Right atrium auricular region (tissue), 2 donors: ENCODE measurements at places on chromosomes 1 and 21. TPM values are rescaled to one million over a fixed set of nuclear protein-coding genes. Genes with fewer than 3 reads are reported as not detected.

Gene ZNF648
- total RNA-seq = not detected

Gene ILDR2
- 7.3 TPM for total RNA-seq

Gene SLC35F3
- not detected for total RNA-seq

Gene SH3GLB1
- total RNA-seq = 51.5 TPM

DNA sequence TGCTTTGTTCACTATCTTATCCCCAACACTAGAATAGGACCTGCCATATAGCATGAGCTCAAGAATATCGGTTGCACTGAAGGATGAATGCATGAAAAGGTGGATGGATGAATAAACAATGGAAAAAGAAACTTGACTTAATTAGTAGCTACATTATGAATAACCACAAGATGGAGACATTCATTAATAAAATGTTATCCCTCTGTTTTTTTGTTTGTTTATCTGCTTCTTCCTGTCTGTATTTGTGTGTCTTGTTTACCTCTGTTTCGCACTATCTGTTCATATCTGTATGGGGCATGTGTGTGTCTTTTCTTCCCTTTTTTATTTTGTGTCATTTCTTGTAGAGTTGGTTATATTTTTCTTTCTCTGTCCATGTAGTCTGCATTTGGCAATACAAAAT, 1.1 kb upstream of the OR14I1 start:
- no peaks in the 10 kb centered on the region for H3K27me3 ChIP-seq
- H3K4me3 ChIP-seq = no peak overlapping the region
- DNase-seq = no peak
- H3K36me3 ChIP-seq = no peaks in the 10 kb centered on the region

DNA sequence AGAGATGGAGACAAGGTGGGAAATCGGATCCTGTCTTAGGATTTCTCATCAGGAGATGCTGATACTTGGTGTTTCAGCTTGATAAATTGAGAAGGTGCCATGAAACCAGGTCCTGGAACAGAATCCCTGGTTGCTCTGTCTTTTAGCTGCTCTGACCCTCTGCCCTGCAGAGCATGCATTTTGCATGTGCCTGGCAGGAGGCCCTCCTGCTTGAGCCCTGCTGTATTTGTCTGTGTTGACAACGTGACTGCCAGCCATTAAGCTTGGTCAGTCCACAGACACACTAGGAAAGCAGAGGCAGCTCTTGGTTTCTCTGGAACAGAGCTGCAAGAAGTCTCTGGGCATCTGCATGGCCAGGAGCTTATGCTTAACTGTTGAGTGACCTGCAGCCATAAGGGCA, 2.5 kb downstream of the SLC25A44 start:
- H3K4me1 ChIP-seq = no peaks in the 10 kb centered on the region
- H3K4me3 ChIP-seq = no peak overlapping the region
- H3K27ac ChIP-seq = no peak overlapping the region
- H3K36me3 ChIP-seq = peaks cover 15% of the 10 kb centered on the region
- no peaks in the 10 kb centered on the region for H3K27me3 ChIP-seq

DNA sequence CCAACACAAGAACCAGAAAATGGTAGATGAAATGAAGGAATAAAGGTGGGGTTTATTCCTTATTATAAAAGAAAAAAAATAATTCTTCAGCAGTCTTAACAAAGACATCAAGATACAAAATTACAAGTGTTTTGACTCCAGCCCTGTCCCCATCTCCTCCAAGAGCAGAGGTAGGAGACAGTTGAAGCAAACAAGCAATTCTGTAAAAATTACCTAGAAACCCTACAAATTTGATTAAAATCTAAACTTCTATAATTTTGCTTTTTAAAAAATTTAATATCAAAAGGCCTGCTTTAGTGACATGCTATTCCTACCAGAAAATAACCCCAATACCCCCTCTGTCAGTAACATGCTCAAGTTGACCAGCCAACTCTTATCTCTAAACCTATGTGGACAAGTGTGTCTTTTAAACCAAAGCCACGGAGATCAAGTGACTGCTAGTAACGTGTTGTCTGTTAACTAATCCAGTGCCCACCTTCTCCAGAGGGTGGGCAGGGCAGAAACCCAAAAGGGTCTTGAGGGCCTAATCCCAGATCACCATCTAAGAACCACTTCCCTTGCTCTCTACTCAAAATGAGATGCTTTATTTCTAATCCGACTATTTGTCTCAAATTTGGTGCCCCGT, 8.4 kb downstream of the GLUL start:
- H3K27me3 ChIP-seq = no peaks in the 10 kb centered on the region
- no peak overlapping the region for H3K27ac ChIP-seq
- peaks cover 67% of the 10 kb centered on the region for H3K36me3 ChIP-seq
- peaks cover 2% of the 10 kb centered on the region for H3K4me1 ChIP-seq
- no peak overlapping the region for H3K4me3 ChIP-seq
